ENCODE measurements at places on chromosomes 2 and 18. TPM values are rescaled to one million over a fixed set of nuclear protein-coding genes. Genes with fewer than 3 reads are reported as not detected.
A peak's percentile ranks its signal among the peaks of the same experiment; 100 is the strongest.

The SEC11C gene
- 101 TPM for total RNA-seq

GRCh38 chr2:42147641-42148274 lies 21.4 kb upstream of the EML4 start:
- DNase-seq = no peak

DNA sequence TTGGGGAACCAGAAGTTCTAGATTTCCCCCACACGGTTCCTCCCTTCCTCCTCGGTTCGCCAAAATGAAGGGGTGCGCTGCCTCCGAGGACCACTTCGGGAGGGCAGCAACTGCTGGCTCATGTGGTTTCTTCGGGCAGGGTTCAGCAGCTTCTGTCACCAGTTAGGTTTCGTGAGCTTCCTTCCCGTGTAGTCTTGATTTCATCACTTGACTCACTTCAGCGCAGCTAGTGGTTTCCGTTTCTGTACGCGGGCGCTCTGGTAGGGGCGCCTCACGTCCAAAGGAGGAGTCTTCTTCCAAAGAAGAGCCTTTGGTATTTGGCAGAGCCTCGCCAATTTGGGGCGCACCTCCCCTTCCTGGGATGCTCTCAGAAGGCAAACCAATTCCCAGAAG lies 485 bp upstream of the GALNT3 start:
- peak; percentile 44 for DNase-seq

GRCh38 chr2:158743879-158744278 lies 51.2 kb upstream of the DAPL1 start:
- DNase-seq = no peak

- DNase-seq = no peak
These were observed 16.8 kb upstream of the EML6 start for GRCh38 chr2:54706622-54707021.

DNA sequence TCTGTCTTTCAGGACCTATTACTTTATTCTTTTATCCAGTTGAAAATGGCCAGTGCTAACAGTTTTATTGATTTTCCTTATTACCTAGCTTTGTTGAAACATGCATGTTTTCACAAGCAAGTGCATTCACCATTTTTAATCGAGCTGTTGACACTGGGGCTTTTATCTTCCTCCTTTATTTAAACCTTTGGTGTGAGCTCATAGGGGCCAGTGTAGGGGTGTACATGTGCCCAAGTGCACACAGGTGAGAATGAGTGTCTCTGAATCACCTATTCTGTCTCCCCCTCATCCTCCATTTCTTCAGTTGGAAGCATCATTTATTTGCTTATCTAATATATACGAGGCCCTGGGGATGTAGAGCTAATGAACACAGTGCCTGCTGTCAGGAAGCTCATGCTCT lies 199.1 kb downstream of the PRKCE start:
- DNase-seq = no peak

GRCh38 chr2:210421916-210422315 lies 54.6 kb downstream of the LANCL1 start:
- DNase-seq = no peak
